Fibroblast of lung (primary cell): ENCODE measurements at places on chromosomes 1 and 21.

DNA sequence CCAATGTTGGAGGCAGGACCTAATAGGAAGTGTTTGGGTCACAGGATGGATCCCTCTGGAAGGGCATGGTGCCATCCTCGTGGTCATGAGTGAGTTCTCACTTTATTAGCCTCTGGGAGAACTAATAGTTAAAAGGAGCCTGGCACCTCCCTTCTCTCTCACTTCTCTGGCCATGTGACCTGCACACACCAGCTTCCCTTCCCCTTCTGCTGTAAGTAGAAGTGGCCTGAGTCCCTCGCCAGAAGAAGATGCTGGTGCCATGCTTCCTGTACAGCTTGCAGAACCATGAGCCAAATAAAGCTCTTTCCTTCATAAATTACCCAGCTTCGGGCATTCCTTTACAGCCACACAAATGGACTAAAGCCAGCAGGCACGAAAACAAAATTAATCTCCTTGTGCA, 23.6 kb downstream of the ACOT7 start:
- no peaks in the 10 kb centered on the region for H3K36me3 ChIP-seq
- no peak for DNase-seq
- no peaks in the 10 kb centered on the region for H3K4me1 ChIP-seq
- H3K27ac ChIP-seq = no peak overlapping the region
- H3K4me3 ChIP-seq = no peak overlapping the region

- H3K4me3 ChIP-seq = no peak overlapping the region
- H3K27ac ChIP-seq = no peak overlapping the region
- no peaks in the 10 kb centered on the region for H3K4me1 ChIP-seq
- no peak for DNase-seq
- H3K36me3 ChIP-seq = no peaks in the 10 kb centered on the region
- H3K27me3 ChIP-seq = no peaks in the 10 kb centered on the region
Measured at GRCh38 chr1:230016159-230016558, 50.9 kb upstream of the GALNT2 start.

DNA sequence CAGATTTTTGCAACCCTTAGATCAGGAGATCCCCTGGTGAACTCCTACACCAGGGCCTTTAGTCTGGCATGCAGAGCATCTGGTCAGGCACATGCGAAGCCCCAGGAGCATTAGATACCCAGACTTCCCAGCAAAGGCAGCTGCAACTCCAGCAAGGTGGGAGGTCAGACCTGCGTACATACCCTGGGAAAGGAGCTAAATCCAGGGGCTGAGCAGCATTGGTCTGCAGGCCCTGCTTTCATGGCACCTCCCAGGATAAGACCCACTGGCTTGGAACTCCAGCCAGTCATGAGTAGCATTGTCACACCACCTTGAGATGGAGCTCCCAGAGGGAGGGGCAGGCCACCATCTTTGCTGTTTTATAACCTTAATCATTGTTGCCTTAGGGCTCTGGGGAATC, 92.3 kb downstream of the KCNT2 start:
- H3K4me3 ChIP-seq = no peak overlapping the region
- H3K27ac ChIP-seq = no peak overlapping the region
- H3K36me3 ChIP-seq = no peaks in the 10 kb centered on the region
- H3K4me1 ChIP-seq = no peaks in the 10 kb centered on the region
- no peaks in the 10 kb centered on the region for H3K27me3 ChIP-seq
- DNase-seq = no peak

- H3K27me3 ChIP-seq = no peaks in the 10 kb centered on the region
- no peaks in the 10 kb centered on the region for H3K36me3 ChIP-seq
- DNase-seq = peak; percentile 14
- no peaks in the 10 kb centered on the region for H3K4me1 ChIP-seq
Measured at GRCh38 chr1:29519788-29520110, 283.4 kb downstream of the PTPRU start.

DNA sequence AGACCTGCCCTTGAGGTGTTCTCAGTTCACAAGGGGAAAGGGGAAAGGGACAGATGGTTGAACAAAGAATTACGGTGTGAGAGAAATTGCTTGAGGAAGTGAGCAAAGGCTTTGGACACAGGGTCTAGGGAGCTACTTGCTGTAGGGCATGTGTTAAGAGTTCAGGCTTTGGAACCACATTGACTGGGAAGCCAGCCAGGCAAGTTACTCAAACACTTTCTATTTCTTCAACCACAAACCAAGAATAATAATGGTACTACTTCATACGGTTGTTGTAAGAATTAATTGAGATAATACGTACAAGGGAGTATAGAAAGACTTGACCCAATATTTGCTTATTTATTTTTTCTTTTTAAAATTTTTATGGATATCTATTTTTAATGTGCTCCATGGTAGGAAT, 26.6 kb downstream of the AK4 start:
- H3K27ac ChIP-seq = no peak overlapping the region
- peaks cover 5% of the 10 kb centered on the region for H3K4me1 ChIP-seq
- H3K36me3 ChIP-seq = no peaks in the 10 kb centered on the region
- H3K27me3 ChIP-seq = no peaks in the 10 kb centered on the region
- no peak overlapping the region for H3K4me3 ChIP-seq

GRCh38 chr1:222736470-222736869, 532 bp upstream of the FAM177B start:
- no peak overlapping the region for H3K4me3 ChIP-seq
- H3K27me3 ChIP-seq = no peaks in the 10 kb centered on the region
- no peak overlapping the region for H3K27ac ChIP-seq
- no peaks in the 10 kb centered on the region for H3K4me1 ChIP-seq
- no peaks in the 10 kb centered on the region for H3K36me3 ChIP-seq
- no peak for DNase-seq

GRCh38 chr1:4935807-4936206, 281.4 kb downstream of the AJAP1 start:
- H3K27me3 ChIP-seq = no peaks in the 10 kb centered on the region
- no peak overlapping the region for H3K4me3 ChIP-seq
- no peaks in the 10 kb centered on the region for H3K4me1 ChIP-seq
- H3K27ac ChIP-seq = no peak overlapping the region

DNA sequence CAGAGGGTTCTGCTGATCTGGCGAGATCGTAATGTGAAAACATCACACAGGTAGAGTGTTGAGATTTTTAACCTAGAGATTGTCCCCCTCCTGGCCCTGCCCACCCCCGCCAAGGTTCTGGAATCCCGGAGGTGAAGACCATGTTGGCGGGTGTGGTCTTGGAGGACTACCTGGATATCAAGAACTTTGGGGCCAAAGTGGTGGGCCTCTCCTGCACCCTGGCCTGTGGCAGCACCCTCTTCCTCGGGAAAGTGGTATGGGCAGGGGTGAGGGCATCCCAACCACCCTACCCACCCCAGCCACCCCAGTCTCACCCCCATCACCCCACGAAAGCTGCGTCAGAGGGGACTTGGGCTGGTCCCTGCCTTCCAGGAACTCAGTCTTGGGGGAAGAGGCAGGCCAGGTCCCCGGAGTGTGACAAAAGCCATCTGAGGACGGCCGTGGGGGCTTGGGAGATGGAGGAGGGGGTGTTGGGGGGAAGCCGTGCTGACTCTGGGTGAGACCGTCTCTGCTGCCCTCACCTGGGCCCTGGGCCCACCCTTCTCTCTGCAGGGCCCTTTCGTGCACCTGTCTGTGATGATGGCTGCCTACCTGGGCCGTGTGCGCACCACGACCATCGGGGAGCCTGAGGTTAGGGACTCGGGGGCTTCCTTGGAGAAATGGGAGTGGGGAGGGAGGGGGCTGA, 4.4 kb downstream of the CLCNKB start:
- no peaks in the 10 kb centered on the region for H3K36me3 ChIP-seq
- DNase-seq = no peak
- no peak overlapping the region for H3K27ac ChIP-seq
- H3K4me1 ChIP-seq = no peaks in the 10 kb centered on the region
- no peaks in the 10 kb centered on the region for H3K27me3 ChIP-seq

DNA sequence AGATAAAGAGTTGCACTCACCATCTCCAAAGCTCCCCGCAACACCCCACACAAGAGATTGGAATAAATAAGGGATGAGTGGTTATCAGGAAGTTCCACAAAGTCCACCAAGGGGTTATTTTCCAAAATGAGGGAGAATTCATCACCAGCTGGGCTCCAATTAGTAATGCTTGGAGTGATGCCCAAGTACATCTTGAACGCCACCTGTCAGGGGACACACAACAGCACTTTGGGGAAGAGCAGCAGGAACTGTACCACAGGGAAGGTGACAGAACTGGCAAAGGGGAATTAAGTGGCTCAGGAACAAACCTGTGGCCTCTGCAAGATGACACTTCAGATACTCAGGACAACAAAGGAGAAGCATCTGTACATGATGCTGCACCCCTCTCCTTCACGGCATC, 11.5 kb downstream of the TRAPPC3 start:
- H3K4me1 ChIP-seq = peaks cover 28% of the 10 kb centered on the region
- peaks cover 2% of the 10 kb centered on the region for H3K36me3 ChIP-seq
- no peak overlapping the region for H3K4me3 ChIP-seq
- DNase-seq = no peak
- H3K27ac ChIP-seq = peak overlapping the region; percentile 14

DNA sequence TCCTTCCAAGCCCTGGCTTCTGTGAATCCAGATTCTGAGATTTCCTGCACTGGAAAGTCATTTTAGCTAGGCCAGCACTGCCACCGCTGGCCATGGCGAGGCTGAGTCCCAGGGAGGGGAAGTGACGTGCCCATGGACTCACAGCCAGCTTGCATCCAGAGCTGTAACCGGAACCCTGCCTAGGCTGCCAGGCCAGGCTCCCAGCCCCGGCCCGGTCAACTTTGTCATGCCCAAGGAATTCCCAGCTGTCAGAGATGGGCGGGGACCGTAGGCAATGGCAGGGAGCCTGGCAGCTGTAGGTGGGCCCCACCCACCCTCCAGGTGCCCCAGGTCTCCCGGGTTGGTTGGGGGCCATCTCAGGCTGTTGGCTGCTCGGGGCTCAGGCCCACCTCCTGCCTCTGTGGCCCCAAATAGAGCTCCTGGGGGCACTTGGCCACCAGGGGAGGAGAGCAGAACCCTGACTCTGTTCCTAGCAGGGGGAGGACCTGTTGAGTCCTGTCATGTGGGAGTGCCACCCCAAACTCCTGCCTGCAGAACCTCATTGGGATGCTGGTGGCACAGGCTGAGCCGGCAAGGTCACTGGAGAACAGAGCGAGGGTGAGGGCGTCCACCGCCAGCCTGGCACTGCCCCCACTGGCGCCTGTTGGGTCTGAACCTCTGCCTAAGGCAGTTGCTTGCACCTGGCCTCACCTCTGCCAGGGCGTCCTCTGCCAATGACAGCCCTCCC, 57.8 kb downstream of the FOXO6 start:
- no peaks in the 10 kb centered on the region for H3K4me1 ChIP-seq
- no peak overlapping the region for H3K27ac ChIP-seq
- H3K4me3 ChIP-seq = no peak overlapping the region
- H3K36me3 ChIP-seq = no peaks in the 10 kb centered on the region
- no peaks in the 10 kb centered on the region for H3K27me3 ChIP-seq

DNA sequence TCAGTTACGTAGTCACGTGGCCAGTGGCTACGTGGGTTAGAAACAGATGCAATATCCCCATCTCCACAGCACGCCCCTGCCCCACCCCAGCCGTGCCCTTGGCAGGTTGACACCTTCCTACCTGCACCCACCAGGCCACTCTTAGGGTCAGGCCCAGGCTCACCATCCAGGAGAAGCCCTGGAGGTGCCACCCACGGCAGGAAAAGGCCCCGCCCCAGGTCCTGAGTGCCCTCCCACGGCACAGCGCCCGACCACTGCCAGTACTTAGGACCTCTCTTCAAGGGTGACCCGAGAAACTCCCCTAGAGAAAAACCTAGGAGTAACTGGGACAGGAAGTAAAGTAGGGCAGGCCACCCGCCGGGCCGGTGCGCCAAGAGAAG, 1.5 kb downstream of the C1orf35 start:
- H3K4me1 ChIP-seq = no peaks in the 10 kb centered on the region
- no peak overlapping the region for H3K4me3 ChIP-seq
- H3K27me3 ChIP-seq = no peaks in the 10 kb centered on the region
- H3K36me3 ChIP-seq = peaks cover 41% of the 10 kb centered on the region
- no peak overlapping the region for H3K27ac ChIP-seq
- DNase-seq = no peak

GRCh38 chr1:32518976-32519375, 20.3 kb upstream of the ZBTB8A start:
- DNase-seq = no peak
- no peaks in the 10 kb centered on the region for H3K27me3 ChIP-seq
- H3K4me3 ChIP-seq = no peak overlapping the region
- H3K4me1 ChIP-seq = no peaks in the 10 kb centered on the region
- H3K27ac ChIP-seq = no peak overlapping the region

- H3K4me1 ChIP-seq = no peaks in the 10 kb centered on the region
- no peak overlapping the region for H3K4me3 ChIP-seq
- H3K27ac ChIP-seq = no peak overlapping the region
- DNase-seq = no peak
- peaks cover 24% of the 10 kb centered on the region for H3K27me3 ChIP-seq
Measured at GRCh38 chr1:203099805-203100515, 14.1 kb upstream of the MYOG start.

DNA sequence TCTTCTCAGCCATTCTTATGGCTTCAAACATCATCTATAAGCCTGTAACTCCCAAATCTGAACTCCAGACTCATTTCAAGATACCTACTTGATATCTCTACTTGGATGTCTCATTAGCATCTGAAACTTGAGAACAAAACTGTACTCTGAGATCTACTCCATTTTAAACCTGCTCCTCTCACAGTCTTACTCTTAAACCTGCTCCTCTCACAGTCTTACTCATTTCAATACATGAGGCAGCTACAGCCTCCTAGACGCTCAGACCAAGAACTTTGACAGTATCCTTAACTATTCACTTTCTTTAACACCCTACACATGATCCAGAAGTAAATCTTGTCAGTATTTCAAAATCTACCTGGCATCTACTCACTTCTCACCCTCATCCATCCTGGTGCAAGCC, 54.3 kb downstream of the NBPF6 start:
- H3K36me3 ChIP-seq = no peaks in the 10 kb centered on the region
- H3K27me3 ChIP-seq = no peaks in the 10 kb centered on the region
- no peak overlapping the region for H3K4me3 ChIP-seq
